ENCODE measurements at places on chromosomes 7 and 10. TPM values are rescaled to one million over a fixed set of nuclear protein-coding genes. Genes with fewer than 3 reads are reported as not detected.

Gene AKR1C2
- polyA plus RNA-seq, result not detected

GRCh38 chr7:50868426-50869100 lies 85.9 kb upstream of the GRB10 start:
- H3K27me3 ChIP-seq, result no peaks in the 10 kb centered on the region
- H3K27ac ChIP-seq, result no peak overlapping the region
- no peak overlapping the region for H3K4me3 ChIP-seq
- peaks cover 2% of the 10 kb centered on the region for H3K4me1 ChIP-seq
- no peak for DNase-seq
- no peaks in the 10 kb centered on the region for H3K36me3 ChIP-seq

- H3K36me3 ChIP-seq, result no peaks in the 10 kb centered on the region
- H3K4me1 ChIP-seq, result no peaks in the 10 kb centered on the region
- H3K27ac ChIP-seq, result no peak overlapping the region
- DNase-seq, result no peak
Measured at GRCh38 chr10:76451911-76452310, 1020.5 kb downstream of the LRMDA start.

Gene RET
- not detected for polyA plus RNA-seq

GRCh38 chr10:35027567-35027966 lies 62.6 kb downstream of the CUL2 start:
- H3K27me3 ChIP-seq, result no peaks in the 10 kb centered on the region
- no peak overlapping the region for H3K4me3 ChIP-seq

Gene SNX10
- polyA plus RNA-seq, result 51.8 TPM

- H3K4me3 ChIP-seq, result no peak overlapping the region
- H3K27me3 ChIP-seq, result no peaks in the 10 kb centered on the region
- no peaks in the 10 kb centered on the region for H3K4me1 ChIP-seq
- H3K36me3 ChIP-seq, result no peaks in the 10 kb centered on the region
Measured at GRCh38 chr7:130309986-130310385, 17.0 kb downstream of the CPA4 start.

DNA sequence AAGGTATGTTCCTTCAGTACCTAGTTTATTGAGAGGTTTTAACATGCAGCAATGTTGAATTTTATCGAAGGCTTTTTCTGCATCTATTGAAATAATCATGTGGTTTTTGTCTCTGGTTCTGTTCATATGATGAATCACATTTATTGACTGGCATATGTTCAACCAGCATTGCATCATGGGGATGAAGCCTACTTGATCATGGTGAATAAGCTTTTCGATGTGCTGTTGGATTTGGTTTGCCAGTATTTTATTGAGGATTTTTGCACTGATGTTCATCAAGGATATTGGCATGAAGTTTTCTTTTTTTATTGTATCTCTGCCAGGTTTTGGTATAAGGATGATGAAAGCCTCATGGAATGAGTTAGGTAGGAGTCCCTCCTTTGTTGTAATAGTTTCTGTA lies 204.0 kb upstream of the GNAI1 start:
- H3K4me1 ChIP-seq, result no peaks in the 10 kb centered on the region
- no peak overlapping the region for H3K27ac ChIP-seq
- H3K27me3 ChIP-seq, result no peaks in the 10 kb centered on the region
- DNase-seq, result no peak
- peaks cover 3% of the 10 kb centered on the region for H3K36me3 ChIP-seq

Gene MGAM2
- polyA plus RNA-seq, result not detected

DNA sequence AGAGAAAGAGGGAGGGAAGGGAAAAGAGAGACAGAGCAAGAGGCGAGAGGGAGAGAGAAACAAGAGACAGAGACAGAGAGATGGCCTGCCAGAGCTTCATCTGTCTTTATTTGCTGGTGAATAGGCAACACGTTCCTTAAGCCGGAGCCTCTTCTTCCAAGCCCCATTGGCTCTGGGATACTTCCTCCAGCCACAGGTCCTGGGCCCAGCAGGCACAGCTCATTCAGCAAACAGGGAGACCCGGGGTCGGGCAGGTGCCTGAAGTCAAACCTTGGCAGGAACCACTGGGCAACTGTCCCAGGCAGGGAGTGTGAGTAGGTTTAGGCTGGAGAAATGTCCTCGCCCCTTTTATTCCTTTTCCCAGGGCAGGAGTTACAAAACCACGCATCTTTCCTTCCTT lies 68.2 kb downstream of the MYL10 start:
- no peaks in the 10 kb centered on the region for H3K36me3 ChIP-seq
- peaks cover 8% of the 10 kb centered on the region for H3K27me3 ChIP-seq
- H3K4me1 ChIP-seq, result no peaks in the 10 kb centered on the region
- DNase-seq, result no peak
- H3K4me3 ChIP-seq, result no peak overlapping the region

GRCh38 chr7:41107330-41107937 lies 595.5 kb downstream of the INHBA start:
- no peaks in the 10 kb centered on the region for H3K4me1 ChIP-seq
- no peaks in the 10 kb centered on the region for H3K36me3 ChIP-seq
- no peak overlapping the region for H3K27ac ChIP-seq

Gene CPA1
- not detected for polyA plus RNA-seq

DNA sequence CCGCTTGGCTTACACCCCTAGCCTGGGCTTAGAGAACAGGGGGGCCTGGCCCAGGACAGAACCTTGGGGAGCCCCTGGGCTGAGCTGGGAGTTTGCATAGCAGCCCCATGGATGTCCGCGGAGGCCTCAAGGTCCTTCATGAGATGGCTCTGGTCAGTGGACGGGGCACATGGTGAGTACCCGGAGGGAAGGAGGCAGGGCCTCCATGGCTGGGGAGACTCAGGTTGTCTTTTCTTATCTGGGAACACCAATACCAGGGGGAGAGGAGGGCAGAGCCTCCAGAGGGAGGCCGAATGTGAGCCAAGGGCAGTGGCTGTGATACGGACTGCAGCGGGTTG lies 64.8 kb downstream of the GLRX3 start:
- no peak overlapping the region for H3K27ac ChIP-seq
- H3K27me3 ChIP-seq, result no peaks in the 10 kb centered on the region
- H3K36me3 ChIP-seq, result no peaks in the 10 kb centered on the region
- no peak for DNase-seq

DNA sequence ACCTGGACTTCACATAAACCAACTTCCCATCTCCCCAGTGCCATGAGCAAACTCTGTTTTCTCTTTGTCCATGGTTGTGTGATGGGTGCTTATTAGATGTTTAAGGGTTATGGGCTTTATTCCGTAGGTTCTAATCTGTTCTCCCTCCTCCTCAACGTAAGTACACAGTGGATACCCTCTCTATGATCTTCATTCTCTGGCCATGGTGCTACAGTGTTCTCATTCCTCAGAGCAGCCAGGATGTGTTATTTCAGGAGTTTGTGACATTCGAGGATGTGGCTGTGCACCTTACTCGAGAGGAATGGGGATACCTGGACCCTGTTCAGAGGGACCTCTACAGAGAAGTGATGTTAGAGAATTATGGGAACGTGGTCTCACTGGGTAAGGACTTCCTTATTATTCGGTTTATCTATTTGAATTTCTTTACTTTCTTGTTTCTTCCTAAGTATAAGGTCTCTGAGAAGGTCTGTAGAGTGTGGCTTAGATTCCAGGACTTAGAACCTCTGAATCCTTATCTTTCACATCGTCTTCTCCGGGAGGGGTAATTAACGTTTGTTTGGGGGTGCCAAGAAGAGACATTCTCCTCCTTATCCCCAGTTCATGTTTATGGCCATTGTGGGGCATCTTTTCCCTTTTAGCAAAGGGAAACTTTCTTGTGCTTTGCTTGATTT lies 3.8 kb downstream of the ZNF655 start:
- H3K27me3 ChIP-seq, result peaks cover 9% of the 10 kb centered on the region
- peak overlapping the region; percentile 71 for H3K27ac ChIP-seq
- no peak overlapping the region for H3K4me3 ChIP-seq
- peaks cover 55% of the 10 kb centered on the region for H3K4me1 ChIP-seq

DNA sequence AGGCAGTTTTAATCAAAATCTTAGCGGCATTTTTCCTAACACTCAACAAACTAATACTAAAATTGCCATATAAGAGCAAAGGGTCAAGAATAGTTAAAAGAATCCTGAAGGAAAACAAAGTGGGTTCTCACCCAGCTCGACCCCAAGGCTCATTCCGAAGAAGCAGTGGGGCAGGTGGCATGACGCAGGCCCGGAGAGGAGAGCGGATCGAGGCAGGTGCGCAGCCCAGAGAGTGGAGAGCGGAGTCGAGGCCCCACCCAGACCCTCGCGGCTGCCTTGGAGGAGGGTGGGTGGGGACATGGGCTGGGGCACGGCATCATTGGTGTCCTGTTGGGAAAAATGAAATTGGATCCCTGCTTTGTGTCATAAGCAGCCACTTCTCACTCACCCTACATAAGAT lies 109.8 kb downstream of the INPP5A start:
- H3K4me1 ChIP-seq, result no peaks in the 10 kb centered on the region
- H3K36me3 ChIP-seq, result peaks cover 9% of the 10 kb centered on the region
- H3K27ac ChIP-seq, result no peak overlapping the region
- no peak for DNase-seq
- no peak overlapping the region for H3K4me3 ChIP-seq

DNA sequence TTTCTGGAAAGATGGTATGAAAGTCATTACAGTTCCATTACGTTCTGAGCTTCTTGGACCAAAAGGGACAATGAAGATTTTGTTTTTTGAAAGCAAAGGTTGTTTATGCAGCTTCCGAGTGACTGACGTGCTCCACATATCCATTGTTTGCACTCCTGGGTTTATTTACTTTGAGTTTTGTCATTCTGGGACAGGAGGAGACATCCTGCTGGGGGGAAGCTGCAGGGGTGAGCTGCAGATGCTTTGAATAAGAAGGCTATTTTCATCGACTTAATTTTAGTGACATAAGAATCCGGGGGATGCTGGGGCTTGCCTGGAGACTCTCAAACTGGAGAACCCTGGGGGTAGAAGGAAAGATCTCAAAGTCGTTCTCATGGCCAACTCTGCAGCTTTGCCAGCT lies 12.7 kb upstream of the SFMBT2 start:
- H3K27me3 ChIP-seq, result peaks cover 2% of the 10 kb centered on the region
- H3K36me3 ChIP-seq, result no peaks in the 10 kb centered on the region
- DNase-seq, result no peak
- H3K27ac ChIP-seq, result no peak overlapping the region
- no peak overlapping the region for H3K4me3 ChIP-seq

DNA sequence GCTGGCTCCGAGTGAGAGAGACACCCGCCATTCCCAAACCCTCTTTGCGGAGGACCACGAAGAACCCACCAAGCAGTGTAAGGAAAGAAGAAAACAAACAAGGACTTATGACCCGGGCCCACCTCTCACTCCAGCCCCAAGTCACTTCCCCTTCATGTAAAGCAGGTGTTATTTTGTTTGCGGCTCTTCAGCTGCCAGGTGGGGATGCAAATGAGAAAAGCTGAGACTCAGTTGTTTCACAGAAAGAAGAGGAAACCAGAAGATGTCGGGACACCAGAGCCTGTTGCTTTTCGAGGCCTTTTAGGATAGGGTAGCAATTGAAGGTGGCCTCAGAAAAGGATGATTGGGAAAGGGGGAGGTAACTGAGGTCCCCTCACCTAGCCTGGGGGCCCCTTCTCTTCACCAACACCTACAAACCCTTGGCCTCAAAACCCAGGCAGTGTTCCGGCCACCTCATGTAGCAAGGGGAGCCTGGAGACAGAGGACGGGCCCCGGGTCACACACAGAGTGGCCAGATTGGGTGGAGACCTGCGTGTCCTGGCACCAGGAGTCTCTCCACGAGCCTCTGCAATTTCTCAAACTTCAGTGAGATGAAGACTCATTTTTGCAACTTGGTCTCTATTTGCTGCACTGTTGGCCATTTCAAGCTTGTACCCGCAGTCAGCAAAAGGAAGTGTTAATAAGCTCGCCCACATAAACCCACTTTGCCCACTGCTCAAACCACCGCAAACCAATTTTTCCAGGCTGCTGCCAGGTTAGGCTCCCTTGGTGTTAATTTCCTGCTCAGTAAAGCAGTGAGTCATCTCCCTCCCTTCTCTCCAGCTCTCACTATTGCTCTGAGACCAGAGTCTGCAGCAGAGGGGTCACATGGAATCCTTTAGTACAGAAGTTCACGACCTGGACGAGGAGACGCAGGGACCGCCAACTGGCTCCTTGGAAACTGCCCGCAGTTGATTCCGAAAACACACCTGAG lies 45.5 kb downstream of the AOC1 start:
- no peaks in the 10 kb centered on the region for H3K36me3 ChIP-seq
- H3K27me3 ChIP-seq, result peaks cover 19% of the 10 kb centered on the region
- H3K4me3 ChIP-seq, result no peak overlapping the region
- H3K4me1 ChIP-seq, result peaks cover 7% of the 10 kb centered on the region

DNA sequence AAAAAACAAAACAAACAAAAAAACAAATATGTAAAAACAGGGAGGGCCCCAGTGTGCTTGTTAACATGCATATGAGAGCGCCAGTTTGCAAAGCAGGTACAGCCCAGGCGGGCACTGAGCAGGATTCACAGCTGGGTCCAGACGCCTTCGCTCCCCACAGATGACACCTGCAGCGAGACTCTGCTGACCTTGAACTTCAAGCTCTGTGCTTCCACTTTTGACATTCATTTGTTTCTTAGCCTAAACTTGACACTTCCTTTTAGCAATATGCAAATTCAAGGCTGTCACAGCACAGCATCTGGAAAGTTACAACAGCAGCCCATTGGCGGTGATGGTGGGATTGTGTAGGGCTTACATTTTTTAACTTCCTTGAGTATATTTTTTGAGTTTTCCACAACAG lies 88.8 kb upstream of the TNS3 start:
- H3K27me3 ChIP-seq, result peaks cover 4% of the 10 kb centered on the region
- DNase-seq, result no peak
- H3K4me3 ChIP-seq, result no peak overlapping the region

- H3K4me3 ChIP-seq, result no peak overlapping the region
- H3K4me1 ChIP-seq, result no peaks in the 10 kb centered on the region
- no peak for DNase-seq
- H3K36me3 ChIP-seq, result no peaks in the 10 kb centered on the region
- H3K27ac ChIP-seq, result no peak overlapping the region
- peaks cover 2% of the 10 kb centered on the region for H3K27me3 ChIP-seq
Measured at GRCh38 chr7:12954380-12955033, 267.1 kb downstream of the ARL4A start.

Gene PRDX3
- 61.6 TPM for polyA plus RNA-seq

Gene RAMP3
- not detected for polyA plus RNA-seq

Gene MBL2
- not detected for polyA plus RNA-seq

DNA sequence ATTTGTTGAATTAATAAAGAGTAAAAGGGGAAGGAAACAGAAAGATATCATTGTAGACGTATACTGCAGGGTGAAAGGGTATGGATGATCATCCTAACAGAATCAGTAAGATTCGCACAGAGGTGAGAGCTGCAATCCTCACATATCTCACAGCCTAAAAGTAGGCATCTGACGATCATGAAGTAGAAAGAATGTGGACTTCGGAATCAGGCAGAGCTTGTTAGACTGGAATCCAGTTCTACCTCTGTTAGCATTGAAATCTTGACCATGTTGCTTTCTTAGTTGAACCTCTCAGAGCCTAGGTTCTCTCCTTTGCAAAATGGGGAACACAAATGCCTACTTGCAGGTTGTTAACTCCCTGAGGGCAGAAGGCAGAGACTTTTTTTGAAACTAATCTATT lies 320.0 kb upstream of the C7orf33 start:
- H3K36me3 ChIP-seq, result no peaks in the 10 kb centered on the region
- H3K27ac ChIP-seq, result no peak overlapping the region
- H3K4me3 ChIP-seq, result no peak overlapping the region
- no peaks in the 10 kb centered on the region for H3K27me3 ChIP-seq
- H3K4me1 ChIP-seq, result no peaks in the 10 kb centered on the region
- no peak for DNase-seq

GRCh38 chr10:21926358-21926925 lies 77.1 kb downstream of the DNAJC1 start:
- H3K36me3 ChIP-seq, result no peaks in the 10 kb centered on the region
- no peak overlapping the region for H3K4me3 ChIP-seq
- DNase-seq, result no peak
- peaks cover 18% of the 10 kb centered on the region for H3K4me1 ChIP-seq
- H3K27me3 ChIP-seq, result no peaks in the 10 kb centered on the region
- H3K27ac ChIP-seq, result no peak overlapping the region

Gene SEMA3E
- polyA plus RNA-seq, result not detected

- no peaks in the 10 kb centered on the region for H3K27me3 ChIP-seq
- no peak for DNase-seq
- H3K4me3 ChIP-seq, result no peak overlapping the region
- no peaks in the 10 kb centered on the region for H3K4me1 ChIP-seq
- H3K36me3 ChIP-seq, result no peaks in the 10 kb centered on the region
Measured at GRCh38 chr7:134779741-134780065, 269 bp downstream of the CALD1 start.
